CD4-positive, alpha-beta T cell treated with Interferon gamma for 1 hour (primary cell): ENCODE measurements at places on chromosomes 3 and 15.

GRCh38 chr3:22284559-22284958, 533.5 kb upstream of the ZNF385D start:
- no peak for DNase-seq

DNA sequence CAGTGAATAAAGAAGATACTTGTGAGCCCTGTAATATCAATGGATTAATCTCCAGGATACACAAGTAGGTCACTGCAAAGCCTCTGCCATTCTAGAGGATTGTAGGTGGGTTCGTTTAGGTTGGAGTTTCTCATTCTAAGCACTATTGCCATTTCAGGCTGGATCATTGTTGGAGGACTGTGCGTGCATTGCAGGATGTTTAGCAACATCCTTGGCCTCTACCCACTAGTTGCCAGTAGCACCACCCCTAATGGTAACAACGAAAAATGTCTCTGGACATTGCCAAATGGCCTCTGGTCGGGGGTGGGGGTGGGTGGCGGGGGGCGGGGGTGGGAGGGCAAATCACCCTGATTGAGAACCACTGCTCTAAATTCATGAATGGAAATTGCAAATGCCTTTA, 4.9 kb upstream of the IFT57 start:
- no peak for DNase-seq

DNA sequence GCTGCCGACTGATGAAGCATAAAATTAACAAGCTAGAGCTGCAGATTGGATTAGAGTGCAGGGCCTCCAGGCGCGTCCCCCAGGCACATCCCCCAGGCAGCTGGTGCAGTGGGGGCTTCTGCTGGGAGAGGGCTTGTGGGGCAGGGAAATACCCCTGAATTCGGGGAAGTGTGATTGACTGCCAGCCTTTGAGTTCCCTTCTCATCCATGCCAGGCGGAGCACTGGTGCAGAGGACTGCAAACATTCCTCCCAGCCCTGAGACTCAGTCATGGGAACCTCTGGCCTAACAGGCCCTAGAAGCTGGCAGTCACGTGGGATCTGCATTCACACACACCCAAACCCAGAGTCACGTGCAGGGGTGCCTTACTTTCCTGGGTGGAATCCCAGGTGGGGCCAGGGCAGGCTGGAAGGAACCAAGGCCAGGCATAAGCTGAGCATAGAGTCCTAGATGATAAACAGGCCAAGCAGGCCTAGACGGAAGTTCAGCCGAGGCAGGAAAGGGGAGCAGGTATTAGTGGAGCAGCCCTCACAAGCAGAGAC, 46.2 kb upstream of the SEC22A start:
- no peak for DNase-seq

- DNase-seq, result no peak
These were observed 10.9 kb upstream of the SEC61A1 start for GRCh38 chr3:128041344-128041743.

DNA sequence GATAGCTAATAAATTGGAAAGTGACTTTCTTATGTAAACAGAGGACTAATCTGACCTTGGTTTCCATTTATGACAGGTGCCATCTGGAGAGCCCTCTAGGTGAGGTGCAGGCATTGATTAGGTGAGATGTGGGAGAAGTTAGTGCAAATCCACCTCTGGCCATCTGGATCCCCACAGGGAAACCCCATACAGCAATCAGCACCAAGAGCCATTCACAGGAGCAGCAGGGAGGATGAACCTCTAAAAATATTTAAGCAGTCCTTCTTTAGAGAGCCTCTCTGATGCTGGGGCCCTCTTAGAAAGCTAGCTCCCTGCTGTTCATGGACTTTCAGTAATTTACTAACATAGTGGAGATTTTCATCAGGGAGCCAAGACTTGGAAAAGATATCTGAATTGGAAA, 69.3 kb downstream of the CLSTN2 start:
- DNase-seq, result no peak

GRCh38 chr3:50551054-50551659, 16.4 kb downstream of the C3orf18 start:
- DNase-seq, result no peak

DNA sequence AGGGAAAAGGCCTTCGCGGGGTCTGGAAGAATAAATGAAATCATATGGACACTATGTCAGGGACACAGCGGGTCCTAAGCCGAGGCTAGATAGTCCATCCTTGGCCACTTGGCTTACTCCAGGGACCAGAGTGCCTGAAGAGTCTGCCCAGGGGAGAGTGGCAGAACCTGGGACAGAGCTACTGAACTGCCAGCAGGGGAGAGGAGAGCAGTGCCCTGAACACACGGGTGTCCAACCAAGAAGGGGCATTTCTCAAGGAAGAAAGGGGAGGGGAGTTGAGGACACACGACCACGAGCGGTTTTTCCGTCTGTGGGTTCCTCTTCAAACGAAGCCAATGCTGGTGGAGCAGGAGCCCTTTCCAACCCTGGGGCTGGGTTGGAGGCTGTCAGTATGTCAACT, 1.0 kb downstream of the ACAN start:
- no peak for DNase-seq

DNA sequence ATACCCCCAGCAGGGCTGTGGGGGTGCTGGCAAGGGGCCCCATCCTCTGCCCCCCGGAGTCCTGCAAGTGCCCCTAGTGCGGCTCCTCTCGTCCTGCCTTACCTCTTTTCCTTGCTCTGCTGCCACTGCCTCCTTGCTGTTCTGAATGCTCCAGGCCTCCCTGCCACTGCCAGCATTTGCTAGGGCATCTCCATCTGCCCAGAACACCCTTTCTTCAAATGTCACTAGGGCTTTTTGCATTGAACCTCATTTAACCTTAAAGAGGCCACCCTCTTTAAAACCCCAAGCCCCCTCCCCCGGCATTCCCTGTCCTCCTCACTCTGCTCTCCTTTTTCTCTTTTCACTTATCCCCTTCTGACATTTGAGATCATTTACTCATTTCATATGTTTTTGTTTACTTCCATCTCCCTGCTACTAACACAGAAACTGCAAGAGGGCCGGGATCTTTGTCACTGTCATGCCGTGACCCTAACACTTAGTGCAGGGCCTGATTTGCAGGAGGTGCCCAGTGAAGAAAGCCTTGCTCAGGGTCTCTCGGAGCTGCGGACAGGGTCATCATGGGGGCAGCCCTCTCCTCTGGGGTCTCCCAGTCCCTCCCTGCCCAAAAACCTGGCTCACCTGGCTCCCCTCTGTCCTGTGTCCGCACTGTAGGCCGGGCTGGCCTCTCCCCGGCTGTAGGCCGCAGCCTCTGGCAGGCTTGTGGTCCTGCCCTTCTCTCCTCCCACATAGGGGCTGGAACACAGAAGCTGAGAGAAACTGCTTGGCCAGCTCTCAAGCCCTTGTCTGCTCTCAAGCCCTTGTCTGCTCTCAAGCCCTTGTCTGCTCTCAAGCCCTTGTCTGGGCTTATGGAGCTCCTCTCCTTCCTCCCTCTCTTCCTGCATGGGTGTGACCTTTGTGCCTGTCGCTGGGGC, at the start of gene ACOX2:
Gene ACOX2 (minus strand): TSS at position 690 of the 911 bp plus-strand sequence. CDS start 2,084 bp downstream, outside the sequence.
- no peak for DNase-seq
